ENCODE measurements at places on chromosomes 3 and 15.

GRCh38 chr15:25544076-25544475 lies 105.3 kb upstream of the UBE3A start:
- DNase-seq: no peak

DNA sequence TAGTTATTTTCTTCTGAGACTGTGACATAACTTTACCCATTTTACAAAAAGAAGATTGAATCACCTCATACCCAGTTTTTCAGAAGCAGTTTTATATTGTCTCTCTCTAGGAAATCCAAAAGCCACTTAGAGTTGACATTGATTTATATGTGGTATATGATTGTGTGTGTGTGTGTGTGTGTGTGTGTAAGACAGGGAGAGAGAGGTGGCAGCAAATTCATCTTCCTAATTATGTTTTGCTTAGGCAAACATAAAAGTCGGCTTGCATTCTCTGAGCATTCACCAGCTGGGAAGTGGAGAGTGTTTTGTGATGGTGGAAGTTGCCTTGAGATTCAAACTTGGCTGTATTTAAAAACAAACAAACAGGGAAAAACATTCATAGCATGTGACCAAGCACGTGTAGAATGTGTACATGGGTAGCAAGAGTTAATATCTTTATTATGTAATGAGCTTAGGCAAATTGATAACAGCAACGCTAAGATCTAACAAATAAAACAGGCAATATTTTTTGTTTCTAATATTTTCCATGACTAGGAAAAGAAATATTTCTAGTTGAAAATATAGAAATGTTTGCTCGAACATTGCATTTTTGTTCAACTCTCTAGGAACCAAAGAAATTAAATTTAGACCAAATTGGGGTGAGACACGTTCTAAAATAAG lies 64.4 kb upstream of the IGF1R start:
- DNase-seq: no peak

DNA sequence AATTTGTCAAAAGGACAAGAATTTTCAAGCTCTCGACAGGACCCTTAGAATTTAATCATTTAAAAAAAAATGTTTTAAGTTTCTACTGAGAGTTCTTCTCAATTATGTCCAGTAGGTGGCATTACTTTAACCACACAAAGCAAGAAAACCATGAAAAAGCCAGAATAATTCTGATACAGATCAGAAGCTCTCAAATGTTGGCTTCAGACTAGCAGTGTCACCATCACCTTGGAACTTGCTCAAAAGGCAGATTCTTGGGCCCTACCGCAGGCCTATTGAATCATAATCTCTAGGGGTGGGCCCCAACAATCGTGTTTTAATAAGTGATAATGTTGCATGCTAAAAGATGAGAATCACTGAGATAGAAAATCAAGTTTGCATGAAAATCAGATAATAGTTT lies 99.5 kb upstream of the KCNMB2 start:
- no peak for DNase-seq

GRCh38 chr3:107675233-107675900 lies 152.6 kb downstream of the BBX start:
- DNase-seq: no peak

- DNase-seq: no peak
Measured at GRCh38 chr3:32897001-32897601, 54.3 kb upstream of the CCR4 start.

- DNase-seq: no peak
Measured at GRCh38 chr3:152595975-152596821, 238.7 kb upstream of the P2RY1 start.

DNA sequence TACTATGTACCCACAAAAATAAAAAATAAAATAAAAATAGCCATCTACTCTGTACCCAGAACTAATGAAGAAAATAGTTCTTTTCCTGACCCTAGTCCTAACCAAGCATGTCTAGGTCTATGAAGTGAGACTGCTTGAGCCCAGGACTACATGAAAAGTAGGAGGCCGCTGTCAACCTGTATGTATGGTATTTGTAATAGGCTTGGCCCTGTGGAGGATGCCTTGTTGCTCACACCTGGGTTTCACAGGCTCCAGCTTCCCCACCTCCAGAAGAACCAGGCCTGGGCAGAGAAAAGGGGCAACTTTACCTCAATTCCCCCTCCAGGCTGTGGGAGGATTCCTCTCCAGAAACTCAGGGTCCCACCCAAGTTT lies 6.8 kb upstream of the PKM start:
- no peak for DNase-seq

DNA sequence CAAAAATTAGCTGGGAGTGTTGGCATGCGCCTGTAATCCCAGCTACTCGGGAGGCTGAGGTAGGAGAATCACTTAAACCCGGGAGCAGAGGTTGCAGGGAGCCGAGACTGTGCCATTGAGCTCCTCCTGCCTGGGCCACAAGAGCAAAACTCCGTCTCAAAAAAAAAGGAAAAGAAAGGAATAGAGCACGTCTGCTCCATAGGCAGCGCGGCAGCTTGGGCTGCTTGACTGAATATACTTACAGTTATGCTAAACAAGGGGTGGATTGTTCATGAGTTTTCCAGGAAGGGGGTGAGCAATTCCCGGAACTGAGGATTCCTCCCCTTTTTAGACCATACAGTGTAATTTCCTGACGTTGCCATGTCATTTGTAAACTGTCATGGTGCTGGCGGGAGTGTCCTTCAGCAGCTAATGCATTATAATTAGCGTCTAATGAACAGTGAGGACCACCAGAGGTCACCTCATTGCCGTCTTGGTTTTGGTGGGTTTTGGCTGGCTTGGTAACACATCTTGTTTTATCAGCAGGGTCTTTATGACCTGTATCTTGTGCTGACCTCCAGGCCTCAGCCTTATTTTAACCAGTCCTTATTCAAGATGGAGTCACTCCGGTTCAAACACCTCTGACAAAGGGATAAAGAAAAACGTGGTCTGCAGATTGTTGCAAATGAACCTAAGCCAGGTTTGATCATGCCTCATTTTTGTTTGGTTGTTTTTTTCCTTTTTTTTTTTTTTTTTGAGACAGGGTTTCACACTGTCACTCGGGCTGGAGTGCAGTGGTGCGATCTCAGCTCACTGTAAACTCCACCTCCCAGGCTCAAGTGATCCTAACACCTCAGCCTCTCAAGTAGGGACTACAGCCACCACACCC lies 24.9 kb upstream of the SENP5 start:
- DNase-seq: no peak

GRCh38 chr3:17941766-17942165 lies 199.3 kb upstream of the TBC1D5 start:
- DNase-seq: no peak

- DNase-seq: no peak
Measured at GRCh38 chr3:22366781-22367180, 615.8 kb upstream of the ZNF385D start.

DNA sequence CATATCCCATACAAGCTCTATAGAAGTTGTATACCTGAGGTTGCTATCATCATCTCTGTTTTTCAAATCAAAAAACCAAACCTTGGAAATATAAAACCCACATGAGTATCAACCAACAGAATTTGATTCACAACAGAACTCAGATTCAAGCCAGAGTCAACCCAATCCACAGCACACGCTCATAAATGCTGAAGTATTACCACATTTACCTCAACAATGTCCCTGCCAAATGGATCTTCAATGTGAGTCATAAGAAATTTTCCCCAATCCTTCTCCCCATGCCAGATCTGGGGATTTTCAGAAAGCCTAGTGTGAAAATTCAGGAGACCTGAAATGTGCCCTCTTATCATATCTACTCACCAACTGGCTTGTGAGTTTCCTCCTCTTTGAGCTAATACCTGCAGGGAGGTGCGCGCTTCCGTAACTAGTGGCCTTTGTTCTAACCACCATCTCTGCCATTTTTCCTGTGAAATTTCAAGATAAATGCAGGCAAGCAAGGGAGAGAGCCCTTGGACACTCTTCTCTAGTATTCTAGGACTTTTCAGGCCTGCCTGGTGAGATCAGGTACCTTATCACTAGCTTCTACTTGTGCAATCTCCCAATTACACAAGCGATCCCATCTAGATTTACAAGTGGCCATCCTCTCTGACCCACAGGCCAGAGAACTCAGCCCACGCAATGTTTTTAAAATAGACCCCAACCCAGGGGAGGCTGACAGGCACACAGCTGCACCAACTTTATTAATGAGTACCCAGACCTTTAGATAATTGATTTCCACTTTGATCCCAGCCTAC lies 1076.9 kb upstream of the CFAP20DC start:
- DNase-seq: no peak

DNA sequence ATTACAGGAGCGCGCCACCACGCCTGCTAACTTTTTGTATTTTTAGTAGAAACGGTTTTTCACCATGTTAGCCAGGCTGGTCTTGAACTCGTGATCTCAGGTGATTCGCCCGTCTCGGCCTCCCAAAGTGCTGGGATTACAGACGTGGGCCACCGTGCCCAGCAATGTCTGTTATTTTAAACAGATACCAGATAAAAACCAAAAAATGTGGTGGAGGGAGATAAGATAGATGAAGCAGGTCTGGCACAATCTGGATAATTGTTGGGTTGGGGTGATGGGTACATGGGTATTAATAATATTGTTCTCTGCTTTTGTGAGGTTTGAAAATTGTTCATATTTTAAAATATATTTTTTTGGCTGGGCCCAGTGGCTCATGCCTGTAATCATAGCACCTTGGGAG lies 4.7 kb downstream of the RNF111 start:
- DNase-seq: no peak

All from stimulated activated CD4-positive, alpha-beta T cell treated with anti-CD3 and anti-CD28 coated beads, Interleukin-2, amount 100 ng/mL, for 4 hours (primary cell).